ENCODE measurements at places on chromosomes 3 and 15. TPM values are rescaled to one million over a fixed set of nuclear protein-coding genes. Genes with fewer than 3 reads are reported as not detected.

PRSS50 gene
- 0.15 TPM for polyA plus RNA-seq

SNRPA1 gene
- polyA plus RNA-seq: 126 TPM

C3orf20 gene
- polyA plus RNA-seq: not detected

XCR1 gene
- 0.07 TPM for polyA plus RNA-seq

SCG5 gene
- polyA plus RNA-seq: 0.15 TPM

SLC2A2 gene
- 0.05 TPM for polyA plus RNA-seq

CISH gene
- 12.8 TPM for polyA plus RNA-seq

MAGEL2 gene
- 0.01 TPM for polyA plus RNA-seq

KNL1 gene
- 0.18 TPM for polyA plus RNA-seq

TRPM1 gene
- polyA plus RNA-seq: not detected
